ENCODE measurements at places on chromosomes 2 and 18.

DNA sequence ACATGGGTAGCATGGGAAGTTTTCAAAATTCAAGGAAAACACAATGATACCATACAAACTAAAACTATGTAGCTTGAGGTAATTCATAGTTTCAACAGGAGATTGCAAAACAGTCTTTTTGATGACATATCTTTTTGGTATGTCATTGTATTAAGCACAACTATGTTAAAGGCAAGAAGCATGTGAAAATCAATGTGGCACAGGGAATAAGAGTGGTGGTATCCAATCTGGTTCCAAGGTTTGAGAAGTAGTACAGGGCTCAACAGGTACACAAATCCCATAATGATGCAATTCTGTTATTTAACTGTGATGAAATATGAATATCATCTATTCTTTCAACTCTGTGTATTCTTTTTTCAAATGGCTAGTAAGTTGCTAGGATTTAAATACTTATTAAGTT lies 16.4 kb upstream of the DLX2 start:
- no peak for DNase-seq

GRCh38 chr2:44801289-44801840 lies 140.1 kb upstream of the SIX3 start:
- no peak for DNase-seq

DNA sequence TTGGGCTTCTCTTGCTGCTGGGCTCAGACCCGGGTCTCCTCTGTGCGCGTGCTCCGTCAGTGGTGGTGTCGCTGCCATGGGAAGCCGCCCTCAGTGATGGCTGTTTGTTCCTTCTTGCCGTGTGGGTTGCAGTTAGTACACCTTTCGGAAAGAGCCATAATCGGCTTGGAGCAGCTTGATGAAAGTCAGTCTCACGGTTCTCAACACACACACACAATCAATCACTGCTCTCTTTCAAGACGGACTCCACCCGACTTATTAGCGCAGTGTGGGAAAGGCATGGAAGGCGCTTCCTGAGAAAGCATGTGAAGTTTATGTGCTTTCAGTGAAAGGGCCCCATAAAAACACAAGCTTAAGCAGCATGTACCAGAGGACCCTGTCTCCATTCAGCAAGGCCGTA lies 64.1 kb downstream of the SOX11 start:
- DNase-seq = no peak

DNA sequence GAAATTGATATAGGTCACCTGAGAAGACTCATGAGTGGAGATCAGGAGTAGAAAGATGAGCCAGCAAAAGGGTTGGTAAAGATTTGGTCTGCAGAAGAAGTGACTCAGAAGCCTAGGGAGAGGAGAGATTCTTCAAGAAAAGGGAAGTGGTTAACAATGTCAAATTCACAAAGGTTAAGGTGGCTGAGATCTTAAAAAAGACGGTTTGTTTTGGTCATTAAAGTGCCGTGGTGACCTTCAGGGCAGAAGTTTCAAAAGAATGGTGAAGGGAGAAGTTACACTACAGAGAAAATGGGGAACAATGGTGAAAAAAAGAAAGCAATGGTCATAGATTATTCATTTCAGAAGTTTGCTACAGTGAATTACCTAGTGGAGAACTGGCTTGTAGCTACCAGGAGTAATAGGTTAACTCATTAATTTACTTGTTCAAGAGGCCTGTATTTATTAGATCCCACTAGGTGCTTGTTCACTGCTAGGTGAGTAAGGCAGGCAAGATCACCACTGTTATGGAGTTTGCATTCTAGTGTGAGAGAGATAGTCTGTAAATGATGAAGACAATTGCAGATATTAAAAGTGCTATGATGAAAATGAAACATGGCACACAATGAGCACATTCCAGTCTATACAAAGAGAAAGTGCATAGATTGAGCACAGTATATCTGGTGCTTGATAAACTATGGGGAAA lies 43.0 kb downstream of the FBXO48 start:
- peak; percentile 67 for DNase-seq

DNA sequence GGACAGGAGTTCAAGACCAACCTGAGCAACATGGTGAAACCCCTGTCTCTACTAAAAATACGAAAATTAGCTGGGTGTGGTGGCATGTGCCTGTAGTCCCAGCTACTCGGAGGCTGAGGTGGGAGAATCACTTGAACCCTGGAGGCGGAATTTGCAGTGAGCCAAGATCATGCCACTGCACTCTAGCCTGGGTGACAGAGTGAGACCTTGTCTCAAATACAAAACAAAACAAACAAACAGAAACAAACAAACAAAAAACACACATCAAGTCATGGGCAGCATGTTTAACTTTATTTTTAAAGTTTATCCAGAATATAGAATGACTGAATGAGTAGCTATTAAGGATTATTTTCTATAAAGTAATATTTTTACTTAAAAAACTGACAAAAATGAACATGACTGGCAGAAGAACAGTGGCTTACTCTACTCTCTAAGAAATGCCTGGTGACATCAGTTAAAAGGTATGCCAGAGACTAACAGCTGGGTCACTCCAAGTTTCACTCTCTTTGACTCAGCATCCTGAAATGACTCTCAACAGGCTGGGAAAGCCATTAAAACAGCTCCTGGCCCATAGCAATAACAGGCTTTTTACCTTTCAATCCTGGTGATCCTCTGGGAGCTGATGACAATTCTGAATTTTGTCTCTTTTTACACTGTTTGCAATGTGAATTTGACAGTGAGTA lies 281.6 kb upstream of the STON1 start:
- no peak for DNase-seq

- no peak for DNase-seq
Measured at GRCh38 chr2:99032786-99033185, 96.8 kb upstream of the CRACDL start.

GRCh38 chr18:73458186-73458964 lies 590.6 kb upstream of the NETO1 start:
- DNase-seq = no peak

DNA sequence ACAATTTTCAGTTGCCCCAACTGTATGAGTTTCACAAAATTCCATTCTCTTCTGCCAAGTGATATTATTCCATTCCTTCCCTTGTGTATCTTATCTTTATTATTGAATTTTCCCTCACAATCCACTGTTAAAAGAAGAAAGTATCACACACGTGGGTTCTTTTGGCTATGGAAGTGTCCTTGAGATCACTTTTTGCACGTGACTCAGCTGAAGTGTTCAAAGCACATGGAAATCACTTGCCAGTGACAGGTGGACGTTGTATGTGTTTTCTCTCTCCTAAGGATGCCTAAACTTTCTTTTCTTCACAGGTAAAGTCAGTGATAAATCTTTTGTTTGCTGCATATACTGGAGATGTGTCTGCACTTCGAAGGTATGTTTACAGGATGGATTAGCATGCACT lies 60.7 kb downstream of the STAT1 start:
- no peak for DNase-seq

GRCh38 chr2:169736902-169737301 lies 3.3 kb downstream of the KLHL23 start:
- DNase-seq = no peak

- DNase-seq = no peak
Measured at GRCh38 chr2:197959383-197959782, 155.0 kb downstream of the PLCL1 start.

DNA sequence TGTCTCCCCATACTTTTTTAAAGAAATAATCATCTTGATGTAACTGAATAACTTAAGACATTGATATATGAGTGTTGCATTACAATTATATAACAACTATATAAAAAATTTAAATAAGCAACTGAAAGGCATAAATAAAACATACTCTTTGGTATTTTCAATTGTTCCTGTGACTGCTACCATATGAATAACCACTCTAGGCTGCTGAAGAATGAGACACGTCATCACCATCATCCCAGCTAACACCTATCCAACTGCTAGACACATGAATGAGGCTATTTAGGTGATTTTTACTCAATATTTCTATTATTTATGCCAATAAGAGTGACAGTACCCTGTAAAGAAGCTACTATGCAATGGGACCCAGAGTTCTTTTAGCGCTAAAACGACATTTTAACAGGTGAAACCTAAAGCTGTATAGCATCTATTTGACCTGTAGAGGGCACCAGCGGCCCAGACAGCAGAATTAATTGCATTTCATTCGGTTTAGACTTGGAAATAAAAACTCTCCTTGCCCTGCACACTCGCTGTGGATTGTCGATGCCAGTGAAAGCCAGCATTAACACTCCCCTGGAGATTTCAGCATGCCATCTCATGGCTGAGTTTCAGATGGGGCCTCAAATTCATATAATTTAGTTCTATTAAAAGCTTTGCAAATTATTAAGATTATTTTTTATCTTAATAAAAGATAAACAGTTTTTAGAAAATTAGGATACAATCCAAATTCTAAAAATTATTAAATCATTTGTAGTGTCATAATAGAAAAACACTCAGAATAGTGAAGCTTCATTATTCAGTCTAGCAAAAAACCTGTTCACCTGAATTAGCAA lies 89.4 kb upstream of the MAP2 start:
- DNase-seq = peak; percentile 26

- no peak for DNase-seq
Measured at GRCh38 chr2:85702172-85702571, 8.0 kb downstream of the GNLY start.

GRCh38 chr18:28143725-28144124 lies 33.2 kb downstream of the CDH2 start:
- no peak for DNase-seq

DNA sequence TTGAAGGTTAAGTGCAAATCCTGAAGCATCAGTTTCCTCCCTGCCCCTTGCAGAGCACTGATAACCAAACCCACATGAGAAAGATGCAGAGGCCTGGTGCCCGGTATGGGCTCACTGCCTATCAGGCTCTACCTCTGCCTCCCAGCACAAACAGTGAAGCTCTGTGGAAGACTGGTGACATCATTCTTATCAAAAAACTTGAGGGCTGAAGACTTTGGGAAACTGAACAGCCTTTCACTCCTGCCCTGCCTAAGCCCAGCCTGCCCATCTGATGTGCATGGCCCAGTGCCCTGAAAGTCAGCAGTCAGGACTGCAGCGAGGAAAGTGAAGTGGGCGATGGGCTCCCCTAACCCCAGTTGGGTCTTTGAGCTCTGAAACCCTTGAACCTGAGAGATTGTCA lies 174.8 kb upstream of the ARL4C start:
- no peak for DNase-seq

GRCh38 chr2:230696670-230697069 lies 16.0 kb upstream of the CAB39 start:
- DNase-seq = no peak

DNA sequence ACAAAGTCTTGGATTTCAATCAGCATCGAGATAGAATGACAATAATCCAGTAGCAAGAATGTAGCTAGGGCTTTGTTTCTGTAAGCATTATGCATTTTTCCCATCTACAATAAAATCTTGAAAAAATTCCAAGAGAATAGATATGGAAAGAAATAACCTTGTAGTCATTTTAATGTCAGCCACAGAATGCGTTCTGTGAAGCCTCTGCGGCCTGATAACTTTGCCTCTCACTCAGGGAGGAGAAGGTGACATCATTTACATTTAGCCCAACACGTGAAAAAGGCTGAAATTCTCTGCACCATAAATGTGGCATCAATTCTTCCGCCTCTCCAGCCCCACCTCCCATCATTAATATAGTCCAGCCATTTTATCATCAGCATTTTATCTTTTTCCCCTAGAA lies 19.1 kb upstream of the DYNC1I2 start:
- DNase-seq = no peak
